ENCODE measurements at places on chromosomes 3 and 15.

DNA sequence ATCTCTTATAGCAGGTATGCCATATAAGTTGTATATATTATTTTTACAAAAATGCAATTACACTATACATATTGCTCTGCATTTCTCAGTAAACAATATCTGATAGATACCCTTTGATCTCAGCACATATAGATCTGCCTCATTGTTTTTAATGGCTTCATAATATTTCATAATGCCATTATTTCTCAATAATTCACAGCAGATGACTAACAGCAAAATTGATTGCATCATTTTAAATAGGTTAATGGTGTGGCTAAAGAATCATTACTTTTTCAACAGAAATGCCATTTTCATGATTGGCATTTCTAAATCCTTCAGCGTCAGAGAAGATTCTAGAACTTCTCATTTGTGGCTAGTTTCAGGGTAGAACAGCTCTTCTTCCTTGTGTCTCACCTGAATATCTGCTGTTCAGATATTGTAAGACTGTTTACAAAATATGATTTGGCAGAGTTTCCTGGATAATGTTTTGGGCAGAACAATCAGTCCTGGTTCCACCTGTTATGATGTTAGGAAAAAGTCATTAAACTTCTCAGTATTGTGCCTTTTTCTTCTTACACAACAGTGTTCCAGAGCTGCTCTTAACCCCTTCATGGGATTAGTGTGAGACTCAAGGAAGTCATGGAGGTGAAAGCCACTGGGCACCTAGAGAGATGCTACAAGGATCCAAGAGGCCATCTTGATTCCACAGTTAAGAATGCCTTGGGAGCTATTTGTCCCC is 397.6 kb upstream of the THBS1 start:
- no peak for DNase-seq

DNA sequence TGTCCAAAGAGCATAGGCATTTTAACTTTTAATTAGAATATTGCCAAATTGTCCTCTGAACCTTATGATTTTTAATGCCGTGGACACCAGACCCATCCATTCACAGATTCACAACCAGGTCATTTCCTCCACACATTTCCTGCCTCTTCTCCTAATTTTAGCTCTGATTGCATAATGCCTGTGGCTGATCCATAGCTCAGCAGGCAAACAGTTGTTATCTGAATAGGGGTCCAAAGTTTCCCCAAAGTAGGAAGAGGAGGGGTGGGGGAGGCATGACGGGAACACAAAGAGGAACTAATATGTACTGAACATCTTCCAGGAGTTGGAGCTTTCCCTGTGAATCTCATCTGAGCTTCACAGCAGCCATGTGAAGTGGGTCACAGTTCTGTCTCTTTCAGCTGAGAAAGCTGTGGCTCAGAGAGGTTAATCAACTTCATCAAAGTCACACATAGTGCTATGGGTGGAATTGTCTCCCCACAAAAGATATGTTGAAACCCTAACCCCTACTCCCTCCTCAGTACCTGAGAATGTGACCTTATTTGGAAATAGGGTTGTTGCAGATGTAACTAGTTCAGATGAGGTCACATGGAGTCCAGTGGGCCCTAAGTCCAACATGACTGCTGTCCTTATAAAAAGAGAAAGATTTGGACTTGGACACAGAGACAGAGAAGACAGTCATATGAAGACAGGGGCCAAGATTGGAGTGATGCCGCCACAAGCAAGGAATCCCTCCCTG is 106.7 kb upstream of the AGBL1 start:
- DNase-seq, result no peak

- no peak for DNase-seq
These were observed 113.4 kb downstream of the PLCH1 start for GRCh38 chr3:155631323-155632019.

DNA sequence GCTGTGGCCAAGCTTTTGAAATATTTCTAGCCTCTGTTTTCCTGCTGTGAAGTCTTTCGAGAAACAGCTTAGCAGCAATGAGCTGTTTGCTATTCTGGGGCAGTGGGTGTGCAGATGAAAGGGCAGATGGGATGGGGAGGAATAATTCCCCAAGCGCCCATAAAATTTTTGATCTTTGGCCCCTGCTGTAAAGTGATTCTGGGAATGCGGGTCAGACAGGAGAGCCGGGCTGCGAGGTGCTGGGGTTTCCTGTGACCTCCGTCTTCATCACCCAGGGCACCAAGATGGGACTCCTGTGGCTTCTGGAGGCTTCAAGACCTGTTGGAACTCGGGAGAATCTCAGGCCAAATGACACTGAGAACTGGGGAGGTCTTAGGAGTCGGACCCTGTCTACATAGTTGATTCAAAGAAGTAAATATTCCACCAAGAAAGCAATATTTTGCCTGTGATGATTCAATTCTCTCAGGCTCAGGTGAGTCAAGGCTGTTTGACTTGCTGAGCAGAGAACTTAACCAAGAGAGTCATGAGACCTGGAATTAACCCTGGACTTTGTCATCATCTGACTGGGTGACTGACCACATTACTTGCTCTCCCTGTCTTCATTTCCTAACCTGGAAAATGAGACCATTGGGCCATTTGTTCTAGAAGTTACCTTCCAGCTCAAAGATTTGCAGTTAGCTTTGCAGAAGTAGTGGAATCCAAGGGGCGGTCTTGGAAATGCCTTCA is 86.4 kb downstream of the POLR2M start:
- DNase-seq, result no peak

GRCh38 chr15:88428805-88429605 is 38.2 kb downstream of the MRPL46 start:
- DNase-seq, result no peak

GRCh38 chr3:101876142-101876541 is 26.8 kb downstream of the NFKBIZ start:
- no peak for DNase-seq

GRCh38 chr3:62585861-62586260 is 212.5 kb upstream of the FEZF2 start:
- no peak for DNase-seq

DNA sequence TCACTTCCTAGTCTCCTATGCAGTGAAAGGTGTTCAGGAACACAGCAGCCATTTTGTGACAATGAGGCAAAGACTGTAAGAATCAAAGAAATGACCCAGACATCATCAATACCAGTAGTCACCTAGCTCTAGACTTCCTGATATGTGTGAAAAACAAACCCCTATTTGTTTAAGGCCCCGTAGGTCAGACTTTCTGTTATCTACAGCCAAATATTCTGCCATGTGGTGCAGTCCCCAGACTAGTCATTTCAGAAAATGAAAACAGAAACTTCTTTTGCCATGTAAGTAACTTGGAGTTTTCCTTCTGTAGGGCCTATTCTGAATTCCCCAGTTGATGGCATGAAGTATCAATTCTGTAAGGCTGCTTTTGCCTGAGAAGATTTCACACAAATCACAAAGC is 181.7 kb upstream of the SNTN start:
- DNase-seq, result no peak

DNA sequence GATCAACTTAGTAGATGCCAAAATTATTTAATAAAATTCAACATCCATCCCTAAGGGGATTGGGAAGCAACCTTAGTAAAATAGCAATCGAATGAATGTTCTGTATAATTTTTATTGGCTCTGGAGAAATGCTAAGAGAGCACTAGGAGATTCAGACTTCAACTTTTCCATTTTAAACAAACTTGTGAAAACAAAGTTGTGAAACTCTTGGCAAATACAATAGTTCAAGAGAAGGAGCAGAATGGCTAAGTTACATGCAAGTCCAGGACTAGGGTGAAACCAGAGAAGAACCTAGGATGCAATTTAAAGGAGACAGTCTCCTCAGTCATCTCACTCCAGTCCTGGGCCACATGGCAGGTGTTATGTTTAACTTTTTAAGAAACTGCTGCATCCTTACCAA is 16.7 kb upstream of the ZNF280D start:
- DNase-seq, result no peak

DNA sequence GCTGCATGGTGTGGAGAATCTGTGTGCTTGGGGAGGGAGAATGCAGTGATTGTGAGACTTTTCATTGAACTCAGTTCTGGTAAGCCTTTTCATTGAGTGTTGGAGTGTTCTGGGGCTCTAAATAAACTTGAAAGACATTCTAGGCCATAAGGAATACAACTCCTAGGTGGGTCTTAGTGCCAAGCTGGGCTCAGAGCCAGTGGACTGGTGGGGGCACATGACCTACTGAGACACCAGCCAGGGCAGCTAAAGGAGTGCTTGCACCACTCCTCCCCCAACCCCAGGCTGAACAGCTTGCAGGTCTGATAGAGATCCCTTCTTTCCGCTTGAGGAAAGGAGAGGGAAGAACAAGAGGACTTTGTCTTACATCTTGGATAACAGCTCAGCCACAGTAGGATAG is 21.7 kb upstream of the KPNA4 start:
- no peak for DNase-seq

DNA sequence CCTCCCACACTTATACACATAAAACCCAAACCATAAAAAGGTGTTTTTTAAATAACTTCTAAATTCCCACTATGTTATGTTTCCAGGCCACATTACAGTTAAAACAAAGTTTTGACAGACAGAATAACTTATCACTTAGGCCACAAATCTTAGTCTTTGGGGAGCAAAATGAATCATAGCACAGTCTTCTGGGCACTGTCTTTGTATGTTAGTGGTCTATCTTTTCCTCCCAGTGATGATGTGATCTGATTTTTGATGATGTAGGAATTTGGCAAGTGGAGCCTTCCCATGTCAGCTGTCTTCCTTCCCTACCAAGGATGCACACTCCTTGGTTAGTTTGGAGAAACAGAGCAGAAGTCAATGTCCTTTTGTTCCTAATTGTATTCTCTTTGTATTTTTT is 67.3 kb downstream of the THSD4 start:
- no peak for DNase-seq

DNA sequence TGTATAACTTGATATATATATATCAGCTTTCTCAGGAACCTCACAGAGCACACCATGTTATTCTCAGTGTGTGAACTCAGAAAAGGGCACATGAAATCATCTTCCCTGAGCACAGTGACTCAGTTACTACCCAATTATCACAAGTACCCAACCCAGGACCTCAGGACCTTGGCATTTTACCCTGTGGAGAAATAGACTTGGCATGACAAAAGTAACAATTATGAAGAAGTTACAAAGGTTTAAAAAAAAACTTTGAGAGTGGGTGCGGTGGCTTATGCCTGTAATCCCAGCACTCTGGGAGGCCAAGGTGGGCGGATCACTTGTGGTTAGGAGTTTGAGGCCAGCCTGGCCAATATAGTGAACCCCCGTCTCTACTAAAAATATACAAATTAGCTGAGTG is 52.4 kb downstream of the ONECUT1 start:
- DNase-seq, result no peak

DNA sequence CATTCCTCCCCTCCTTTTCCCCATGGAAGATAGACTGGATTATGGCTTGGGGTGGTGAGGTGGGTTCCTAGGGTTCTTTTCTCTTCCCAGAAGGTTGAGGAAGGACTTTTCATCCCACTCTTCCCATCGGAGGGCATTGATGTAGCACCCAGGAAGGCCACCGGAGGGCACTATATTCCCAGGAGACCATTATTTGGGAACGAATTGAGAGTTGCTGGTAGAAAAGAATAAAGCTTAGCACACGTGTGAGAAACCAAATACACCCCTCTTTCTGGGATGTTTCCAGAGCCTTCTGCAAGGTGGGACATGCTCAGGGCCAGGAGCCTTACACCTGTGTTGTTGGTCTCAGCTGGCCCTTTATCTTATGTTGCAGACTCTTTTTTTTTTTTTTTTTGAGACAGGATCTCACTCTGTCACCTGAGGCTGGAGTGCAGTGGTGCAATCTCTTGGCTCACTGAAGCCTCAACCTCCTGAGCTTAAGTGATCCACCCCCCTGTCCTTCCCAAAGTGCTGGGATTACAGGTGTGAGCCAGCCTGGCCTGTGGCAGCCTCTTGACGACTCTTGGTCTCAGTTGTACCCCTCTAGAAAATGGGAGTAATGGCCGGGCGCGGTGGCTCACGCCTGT is 6.3 kb upstream of the CDC25A start:
- peak; percentile 69 for DNase-seq

DNA sequence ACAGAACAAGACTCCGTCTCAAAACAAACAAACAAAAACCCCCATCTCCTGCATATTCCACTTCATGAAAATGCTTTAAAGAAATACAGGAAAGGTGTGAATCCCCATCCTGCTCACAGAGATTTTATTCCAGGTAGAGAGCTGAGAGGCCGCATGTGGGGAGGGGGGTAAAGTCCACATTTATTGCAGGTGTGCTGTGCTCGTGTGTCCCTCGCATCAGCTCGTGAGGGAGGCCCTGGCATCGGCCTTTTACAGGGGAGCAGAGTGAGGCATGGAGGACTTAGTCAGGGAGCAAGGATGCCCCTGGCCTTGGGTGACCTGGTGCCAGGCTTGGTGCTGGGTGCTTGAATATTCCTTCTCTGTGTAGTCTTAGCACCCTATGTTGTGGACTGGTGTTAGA is 413.5 kb upstream of the C2CD4B start:
- DNase-seq, result no peak

DNA sequence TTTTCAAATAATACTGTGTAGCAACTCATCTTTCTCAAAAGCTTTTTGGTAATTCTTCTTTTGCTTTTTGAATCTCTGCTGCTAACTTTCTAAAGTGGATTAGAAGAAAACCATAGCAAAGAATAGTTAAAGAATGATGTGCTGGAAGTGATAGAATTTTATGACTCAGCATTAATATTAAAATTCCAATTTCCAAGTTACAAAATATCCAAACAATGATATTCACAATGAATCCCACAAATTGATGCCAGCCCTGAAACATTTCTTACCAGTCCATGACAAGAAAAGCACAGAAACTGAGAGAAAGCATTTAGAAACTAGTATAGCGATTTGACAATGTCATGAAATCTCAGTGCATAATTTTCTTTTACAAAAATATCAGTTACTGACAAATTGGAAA is 482.2 kb downstream of the RBMS3 start:
- DNase-seq, result no peak

DNA sequence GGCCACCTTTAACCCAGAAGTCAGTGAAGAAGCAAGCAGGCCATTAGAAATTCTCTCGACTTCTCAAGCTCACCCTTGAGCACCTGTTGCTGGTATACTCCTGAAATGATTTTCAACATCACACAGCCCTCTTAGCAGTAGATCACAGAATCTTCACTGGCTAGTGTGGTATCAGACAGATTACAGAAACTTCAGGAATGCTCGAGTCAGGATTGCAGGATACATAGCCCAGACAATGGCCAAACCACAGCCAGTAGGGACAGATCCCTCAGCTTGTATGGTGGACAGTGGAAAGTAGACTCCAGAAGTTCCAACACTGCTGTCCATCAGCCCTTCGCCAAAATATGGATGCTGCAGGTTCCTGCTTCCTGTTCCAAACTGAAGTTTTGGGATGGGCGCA is 4.5 kb upstream of the KLHL40 start:
- DNase-seq, result no peak

DNA sequence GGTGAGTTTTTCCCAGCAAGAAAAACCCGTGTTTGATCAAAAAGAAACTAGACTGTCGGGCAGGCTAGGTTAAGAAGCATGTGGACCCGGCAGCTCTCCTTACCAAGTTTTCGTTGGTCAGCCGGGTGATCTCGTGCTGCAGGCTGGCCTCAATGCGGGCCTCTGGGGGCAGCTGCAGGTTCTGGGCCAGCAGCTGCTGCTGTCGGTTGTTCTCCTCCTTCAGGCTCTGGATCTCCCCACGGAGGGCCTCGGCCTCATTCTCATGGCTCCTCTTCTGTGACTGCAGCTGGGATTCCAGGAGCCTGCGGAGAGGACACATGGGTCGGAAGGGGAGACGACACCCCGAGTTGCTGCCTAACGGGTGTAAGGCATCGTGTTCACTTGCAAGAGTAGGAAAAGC is 44.5 kb upstream of the MYO5C start:
- no peak for DNase-seq

GRCh38 chr3:197003461-197004385 is 25.9 kb downstream of the MELTF start:
- no peak for DNase-seq
